ENCODE measurements at places on chromosomes 2 and 18.

GRCh38 chr18:60245096-60245495, 127.5 kb downstream of the MC4R start:
- DNase-seq, result no peak

DNA sequence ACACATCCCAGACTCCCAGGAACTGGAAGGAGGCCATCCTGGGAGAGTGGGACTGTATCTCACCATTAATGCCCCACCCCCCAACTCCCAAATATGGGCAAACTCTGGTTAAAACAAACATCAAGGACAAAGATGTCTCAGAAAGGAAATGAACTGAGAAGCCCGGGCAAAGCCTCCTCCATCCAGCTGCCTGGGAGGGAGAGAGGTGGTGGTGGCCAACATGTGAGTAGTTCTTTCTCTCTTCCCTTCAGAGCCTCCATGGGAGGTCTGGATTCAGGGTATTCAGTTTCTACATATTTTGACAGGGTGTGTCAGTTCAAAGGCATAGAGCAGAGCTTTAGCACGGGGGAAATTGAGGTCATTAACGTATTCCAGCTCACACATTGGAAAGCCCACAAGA, 57.5 kb downstream of the CXCR4 start:
- no peak for DNase-seq

DNA sequence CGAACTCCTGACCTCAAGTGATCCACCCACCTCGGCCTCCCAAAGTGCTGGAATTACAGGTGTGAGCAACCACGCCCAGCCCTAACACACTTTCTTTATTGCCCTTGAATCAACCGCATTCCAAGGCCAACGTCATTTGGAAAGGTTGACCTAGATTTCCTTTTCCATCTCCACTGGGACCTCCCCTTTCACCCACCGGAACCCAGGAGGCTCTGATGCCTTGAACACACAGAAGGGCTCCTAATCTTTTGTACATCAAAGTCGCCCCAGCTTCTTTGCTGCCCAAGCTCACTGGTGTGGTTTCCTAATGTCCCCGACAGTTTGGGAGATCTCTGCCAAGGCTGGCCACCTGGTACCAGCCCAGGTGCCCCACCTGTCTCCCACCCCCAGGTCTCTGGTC, 46.2 kb upstream of the CAB39 start:
- no peak for DNase-seq

- no peak for DNase-seq
Measured at GRCh38 chr2:68799140-68800026, 64.8 kb downstream of the ARHGAP25 start.

- no peak for DNase-seq
Measured at GRCh38 chr2:201926067-201926466, 107.6 kb upstream of the FZD7 start.

DNA sequence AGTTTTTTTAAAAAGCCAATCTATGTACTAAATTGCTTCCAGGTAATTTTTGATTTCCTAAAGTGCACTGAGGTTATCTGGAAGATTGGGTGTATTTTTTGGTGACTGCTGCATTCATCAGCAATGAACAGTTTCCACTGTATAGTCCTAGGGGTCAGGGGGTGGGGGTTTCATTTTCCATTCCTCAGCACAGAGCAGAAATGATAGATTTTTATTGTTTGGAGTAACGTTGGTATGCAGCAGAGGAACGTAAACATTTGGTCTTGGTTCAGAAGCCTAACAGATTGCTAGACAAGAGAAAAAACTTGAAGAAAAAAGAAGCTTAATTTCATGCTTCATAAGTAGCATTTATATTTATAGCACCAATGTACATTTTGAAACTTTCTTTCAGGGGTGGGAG, 54.9 kb downstream of the ZCCHC2 start:
- DNase-seq, result no peak

DNA sequence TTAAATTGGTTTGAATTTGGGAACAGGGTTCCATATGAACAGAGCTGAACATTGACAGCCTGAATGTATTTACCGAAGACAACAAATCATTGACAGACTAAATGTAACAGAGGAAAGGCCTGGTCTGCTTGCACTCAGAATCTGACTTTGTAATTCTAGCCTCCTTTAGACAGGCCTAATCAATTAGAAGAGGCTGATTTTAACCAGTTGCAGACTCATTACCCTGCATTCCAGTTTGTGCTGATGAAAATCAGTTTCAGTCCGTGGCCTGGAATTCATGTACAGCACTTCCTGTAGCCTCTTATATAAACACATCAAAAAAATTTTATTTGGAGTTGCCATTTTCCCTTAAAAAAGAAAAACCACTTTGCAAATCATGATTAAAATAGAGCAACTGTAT, 93.1 kb upstream of the ZFP36L2 start:
- no peak for DNase-seq

DNA sequence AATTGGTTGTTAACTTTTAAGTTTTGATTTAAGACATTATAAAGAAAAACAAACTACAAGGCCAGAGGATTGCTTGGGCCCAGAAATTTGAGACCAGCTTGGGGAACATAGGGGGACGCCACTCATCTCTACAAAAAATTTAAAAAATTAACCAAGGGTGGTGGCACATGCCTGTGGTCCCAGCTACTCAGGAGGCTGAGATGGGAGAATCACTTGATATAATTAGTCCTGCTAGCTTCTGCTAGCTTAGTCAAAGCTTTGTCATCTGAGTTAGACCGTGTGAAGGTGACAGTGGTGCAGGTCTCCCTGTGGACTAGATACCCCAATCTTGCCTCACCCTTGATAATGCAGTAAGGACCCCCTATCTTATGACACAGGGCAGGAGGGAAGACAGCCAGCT, 6.0 kb upstream of the ZNF396 start:
- no peak for DNase-seq

DNA sequence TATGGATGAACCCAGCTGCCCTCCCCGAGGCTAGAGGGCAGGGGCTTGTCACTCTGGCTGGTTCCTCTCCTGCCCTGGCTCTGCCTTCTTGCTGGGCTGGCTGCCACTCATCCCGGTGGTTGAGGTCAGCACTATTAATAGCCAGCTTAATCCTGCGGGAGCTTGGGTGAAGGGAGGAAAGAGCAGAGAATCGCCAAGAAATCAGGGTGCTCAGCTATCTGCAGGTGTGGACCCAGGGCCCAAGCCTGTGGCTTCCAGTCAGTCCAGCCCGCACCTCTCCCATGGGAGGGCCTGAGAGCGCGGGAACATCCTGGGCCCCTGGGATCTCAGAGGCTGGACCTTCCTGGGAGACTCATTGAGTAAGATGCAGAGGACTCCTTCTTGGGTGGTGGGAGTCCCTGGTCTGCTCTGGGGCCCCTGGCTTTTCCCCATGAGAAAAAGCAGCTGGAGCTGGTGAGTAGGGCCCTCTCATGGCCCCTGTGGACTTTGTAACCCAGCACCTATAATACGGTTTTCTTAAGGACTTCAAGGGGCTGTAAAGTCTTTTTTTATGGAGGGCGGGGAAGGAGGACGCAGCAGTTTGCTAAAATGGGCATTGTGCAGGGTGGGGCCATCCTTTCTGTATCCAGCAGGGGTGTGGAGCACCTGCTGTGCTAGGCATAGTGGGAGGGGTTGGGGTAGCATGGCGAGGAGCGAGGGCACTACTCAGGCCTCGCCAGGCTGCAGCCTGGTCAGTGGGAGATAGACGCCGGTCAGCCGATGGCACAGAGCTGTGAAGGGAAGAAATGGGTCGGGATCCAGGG, 27.4 kb upstream of the CNNM3 start:
- DNase-seq, result no peak

DNA sequence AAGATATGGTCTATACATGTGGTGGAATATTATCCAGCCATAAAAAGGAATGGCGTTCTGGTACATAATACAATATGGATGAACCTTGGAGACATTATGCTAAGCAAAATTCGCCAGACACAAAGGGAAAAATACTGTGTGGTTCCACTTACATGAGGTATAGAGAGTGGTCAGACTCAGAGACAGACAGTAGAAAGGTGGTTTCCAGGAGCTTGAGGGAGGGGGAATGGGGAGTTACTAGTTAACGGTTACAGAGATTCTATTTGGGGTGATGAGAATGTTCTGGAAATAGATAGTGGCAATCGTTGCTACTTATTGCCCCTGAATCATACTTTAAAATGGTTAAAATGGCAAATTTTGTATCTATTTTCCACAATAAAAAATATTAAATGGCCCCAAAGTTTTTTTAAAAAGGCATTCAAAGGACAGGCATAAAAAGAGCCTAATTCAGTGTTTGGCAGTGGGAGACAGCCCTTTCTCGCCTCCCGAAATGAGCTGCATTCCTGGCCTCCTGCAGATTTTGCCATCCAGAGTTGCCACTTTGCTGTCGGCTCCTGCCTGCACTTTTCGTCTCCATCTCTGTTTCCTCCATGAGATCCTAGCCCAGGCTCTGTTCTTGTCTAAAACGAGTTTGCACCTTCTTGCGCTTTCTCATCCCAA, 13.5 kb downstream of the TNFRSF11A start:
- DNase-seq, result no peak

GRCh38 chr2:133457861-133458260, 110.4 kb downstream of the NCKAP5 start:
- no peak for DNase-seq

DNA sequence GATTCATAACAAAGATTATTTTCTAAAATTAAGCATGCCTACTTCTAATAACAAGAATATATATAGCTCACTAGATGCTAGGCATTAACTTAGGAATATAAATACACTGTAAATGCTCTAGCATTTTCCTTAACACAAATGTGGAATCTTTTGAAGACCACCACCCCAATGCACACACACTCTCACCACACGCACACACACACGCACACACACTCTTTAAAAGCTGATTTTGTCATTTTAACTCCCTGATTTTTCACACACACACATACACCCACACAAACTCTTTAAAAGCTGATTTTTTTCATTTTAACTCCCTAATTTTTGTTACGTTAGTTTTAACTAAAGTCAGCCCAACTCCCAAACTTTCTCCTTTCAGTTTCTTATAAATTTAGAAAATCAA, 3.0 kb downstream of the COL5A2 start:
- DNase-seq, result no peak

GRCh38 chr2:189498205-189498604, 56.9 kb downstream of the WDR75 start:
- no peak for DNase-seq

- DNase-seq, result no peak
Measured at GRCh38 chr18:7987284-7987976, 420.3 kb downstream of the PTPRM start.

DNA sequence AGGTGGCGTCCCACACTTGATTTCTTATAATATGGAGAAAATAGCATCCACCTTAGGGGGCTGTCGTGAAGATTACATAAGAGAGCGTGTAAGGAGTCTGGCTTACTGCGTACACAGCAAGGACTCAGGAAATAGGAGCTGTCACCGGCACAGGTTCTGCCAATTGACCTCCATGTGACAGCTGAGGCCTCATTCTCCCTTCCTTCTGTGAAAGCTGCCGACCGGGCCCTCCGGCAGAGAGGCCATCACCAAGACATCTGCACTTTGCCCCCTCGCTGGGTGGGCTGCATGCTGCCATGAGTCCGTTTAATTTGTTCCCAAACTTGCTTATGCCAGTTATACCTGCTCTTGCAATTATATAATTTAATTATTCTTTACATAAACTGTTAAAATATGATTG, 27.7 kb downstream of the HS1BP3 start:
- DNase-seq, result no peak

DNA sequence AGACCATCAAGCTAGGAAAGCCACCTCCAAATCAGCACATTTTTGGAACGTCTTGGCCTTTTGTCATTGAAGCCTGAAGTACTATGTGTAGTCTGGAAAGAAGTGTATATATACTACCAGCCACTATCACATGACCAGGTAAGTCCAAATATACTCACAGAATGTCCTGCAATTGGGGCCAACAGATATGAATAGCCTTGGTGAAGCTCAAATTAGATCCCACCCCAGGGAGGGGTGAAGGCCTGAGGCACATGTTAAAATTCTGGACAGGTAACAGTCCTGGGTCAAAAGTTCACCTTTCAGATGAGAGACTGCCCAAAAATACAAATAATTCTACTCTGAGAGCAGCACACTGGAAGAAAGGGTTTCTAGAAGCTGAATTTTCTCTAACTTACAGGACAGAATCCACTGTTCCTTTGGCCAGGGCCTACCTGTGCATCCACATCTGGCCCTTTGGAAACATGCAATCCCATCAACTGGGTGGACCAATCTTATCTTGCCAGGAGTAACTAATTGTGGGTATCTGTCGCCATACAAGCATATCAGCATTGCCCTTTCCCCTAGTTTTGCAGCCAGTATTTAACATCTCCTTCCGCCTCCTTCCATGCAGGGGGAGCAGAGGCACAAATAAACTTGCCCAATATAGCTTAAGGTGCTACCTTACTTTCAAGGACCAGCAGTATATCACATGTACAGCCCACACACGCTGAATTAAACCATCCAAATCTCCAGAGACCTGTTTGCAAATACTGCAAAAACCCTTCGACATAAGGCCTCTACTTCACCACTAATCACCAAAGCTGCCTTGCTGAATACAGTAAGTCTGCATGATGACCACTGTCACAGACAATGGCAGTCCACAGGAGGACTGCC, 67.8 kb downstream of the EIF5B start:
- DNase-seq, result no peak

DNA sequence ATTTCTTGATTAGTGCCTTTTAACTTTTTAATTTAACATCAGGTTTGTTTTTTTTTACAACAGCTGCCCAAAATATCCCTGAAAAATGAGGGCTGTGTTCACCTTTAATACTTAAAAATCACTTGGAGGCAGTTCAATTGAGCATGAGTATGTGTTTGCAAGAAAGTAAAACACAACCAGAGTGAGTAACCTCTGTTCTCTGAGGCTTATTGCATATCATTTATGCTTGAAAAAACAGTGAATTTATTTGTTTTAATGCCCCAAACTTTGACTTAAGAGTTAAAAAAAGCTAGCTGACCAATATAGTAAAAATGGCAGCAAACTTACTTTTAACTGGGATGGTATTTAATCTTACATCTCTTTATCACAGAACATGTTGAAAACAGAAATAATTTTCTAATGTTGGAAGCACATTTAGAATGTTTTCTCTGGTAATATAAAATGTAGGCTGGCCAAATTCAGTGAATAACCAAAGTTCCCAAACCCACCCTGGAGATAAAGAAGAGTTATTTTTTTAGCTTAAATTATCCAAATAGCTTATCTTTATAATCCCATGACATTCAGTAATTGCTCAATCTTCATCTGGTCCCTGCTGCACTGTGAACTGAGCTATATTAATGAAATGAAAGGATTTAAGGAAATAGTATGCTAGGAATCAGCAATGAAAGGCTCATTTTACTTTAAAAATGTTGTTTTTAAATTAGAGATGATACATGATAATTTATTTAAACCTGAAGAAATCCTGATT, 24.8 kb upstream of the EFEMP1 start:
- DNase-seq, result no peak

- DNase-seq, result no peak
Measured at GRCh38 chr2:125745514-125745913, 910.4 kb upstream of the GYPC start.

All from activated CD4-positive, alpha-beta T cell treated with anti-CD3 and anti-CD28 coated beads, Interleukin-2, amount 50 U/mL, for 48 hours (primary cell).